ENCODE measurements at places on chromosomes 7 and 10. TPM values are rescaled to one million over a fixed set of nuclear protein-coding genes. Genes with fewer than 3 reads are reported as not detected.

The PTER gene
- 7.3 TPM for total RNA-seq

DNA sequence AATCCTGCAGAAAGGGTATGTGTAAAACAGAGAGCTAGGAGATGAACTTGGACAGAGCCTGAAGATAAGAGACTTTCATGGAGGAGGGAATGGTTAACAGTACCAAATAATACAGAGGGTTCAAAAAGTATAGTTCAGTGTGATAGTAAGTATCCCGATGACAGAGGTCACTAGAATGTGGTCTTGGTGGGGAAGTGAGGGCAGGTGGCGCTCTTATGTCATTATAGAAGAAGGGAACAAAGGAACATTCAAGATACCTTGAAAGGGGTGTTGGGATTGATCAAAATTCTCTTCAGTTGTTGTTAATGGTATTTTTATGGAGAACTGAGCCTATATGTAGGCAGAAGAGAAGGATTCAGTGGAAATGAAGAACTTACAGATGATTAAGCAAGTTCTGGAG is 312.5 kb downstream of the SUGCT start:
- H3K4me1 ChIP-seq, result no peaks in the 10 kb centered on the region
- no peak for DNase-seq
- no peak overlapping the region for H3K4me3 ChIP-seq
- no peaks in the 10 kb centered on the region for H3K36me3 ChIP-seq

The GIMAP6 gene
- total RNA-seq, result not detected

DNA sequence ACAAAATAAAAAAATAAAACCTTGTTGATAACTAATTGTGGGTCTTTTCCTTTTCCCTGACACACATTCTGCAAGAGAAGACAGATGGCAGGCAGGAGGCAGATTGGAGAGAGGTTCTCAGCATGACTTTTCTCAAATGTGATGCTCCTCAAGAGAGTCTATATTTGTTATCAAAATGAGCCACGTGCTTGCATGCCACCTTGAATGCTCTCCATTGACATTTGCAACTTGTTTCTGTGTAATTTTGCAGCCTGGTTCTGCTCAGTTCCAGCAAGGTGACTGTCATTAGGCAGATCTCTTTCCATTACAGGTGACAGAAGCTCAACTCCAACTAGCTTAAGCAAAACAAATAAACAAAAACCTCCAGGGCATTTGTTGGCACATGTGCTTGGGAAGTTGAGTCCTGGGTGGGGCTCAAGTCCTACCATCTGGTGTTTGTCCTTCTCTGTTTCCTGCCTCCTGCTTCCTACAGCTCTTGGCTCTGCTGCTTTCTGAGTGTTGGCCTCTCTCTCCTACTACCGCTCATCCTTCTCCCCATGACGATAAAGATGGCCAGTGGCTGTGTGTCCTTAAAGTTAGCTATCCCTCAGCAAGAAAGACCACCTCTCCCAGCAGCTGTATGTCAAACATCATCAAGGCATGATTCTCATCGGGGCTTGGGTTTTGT is 56.7 kb downstream of the GRK5 start:
- no peak for DNase-seq
- no peaks in the 10 kb centered on the region for H3K27me3 ChIP-seq
- H3K4me1 ChIP-seq, result peaks cover 12% of the 10 kb centered on the region
- H3K27ac ChIP-seq, result no peak overlapping the region

The OSBPL3 gene
- total RNA-seq, result 11.8 TPM

All from neural crest cell (in vitro differentiated cells).